ENCODE measurements at places on chromosomes 5 and 9.
A peak's percentile ranks its signal among the peaks of the same experiment; 100 is the strongest.

- no peak for DNase-seq
Measured at GRCh38 chr9:21070906-21071305, 6.8 kb downstream of the IFNB1 start.

DNA sequence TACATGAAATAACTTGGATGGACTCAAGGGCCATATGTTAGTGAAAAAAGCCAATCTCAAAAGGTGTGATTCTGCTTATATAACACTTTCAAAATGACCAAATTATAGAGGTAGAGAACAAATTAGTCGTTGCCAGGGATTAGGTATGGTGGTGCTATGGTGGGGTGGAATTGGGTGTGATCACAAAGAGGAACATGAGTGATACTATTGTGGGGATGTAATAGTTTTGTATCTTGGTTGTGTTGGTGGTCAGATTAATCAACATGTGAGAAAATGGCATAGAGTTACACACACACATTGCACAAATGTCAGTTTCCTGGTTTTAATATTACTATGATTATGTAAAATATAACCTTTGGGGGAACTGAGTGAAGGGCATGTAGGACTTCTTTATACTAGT lies 31.9 kb downstream of the CAMK4 start:
- no peak for DNase-seq

DNA sequence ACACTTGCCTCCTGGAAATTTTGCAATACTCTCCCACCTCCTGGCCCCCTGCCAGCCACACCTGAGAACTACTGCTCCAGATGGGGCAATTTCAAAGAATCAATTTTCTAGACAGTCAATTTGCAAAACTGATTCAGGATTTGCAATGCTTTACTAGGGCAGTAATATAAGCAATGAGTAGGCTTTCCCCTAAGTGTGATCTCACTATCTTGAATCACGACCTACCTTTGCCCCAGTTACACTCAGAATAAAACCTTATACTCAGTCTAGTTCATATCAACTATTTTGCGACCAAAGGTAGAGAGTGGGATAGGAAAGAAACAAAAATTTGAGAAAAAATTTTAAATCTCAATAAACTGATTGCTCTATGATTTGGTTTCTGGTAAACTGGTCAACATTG lies 54.4 kb downstream of the DROSHA start:
- no peak for DNase-seq

GRCh38 chr5:60992871-60993270 lies 47.9 kb downstream of the NDUFAF2 start:
- DNase-seq = no peak

DNA sequence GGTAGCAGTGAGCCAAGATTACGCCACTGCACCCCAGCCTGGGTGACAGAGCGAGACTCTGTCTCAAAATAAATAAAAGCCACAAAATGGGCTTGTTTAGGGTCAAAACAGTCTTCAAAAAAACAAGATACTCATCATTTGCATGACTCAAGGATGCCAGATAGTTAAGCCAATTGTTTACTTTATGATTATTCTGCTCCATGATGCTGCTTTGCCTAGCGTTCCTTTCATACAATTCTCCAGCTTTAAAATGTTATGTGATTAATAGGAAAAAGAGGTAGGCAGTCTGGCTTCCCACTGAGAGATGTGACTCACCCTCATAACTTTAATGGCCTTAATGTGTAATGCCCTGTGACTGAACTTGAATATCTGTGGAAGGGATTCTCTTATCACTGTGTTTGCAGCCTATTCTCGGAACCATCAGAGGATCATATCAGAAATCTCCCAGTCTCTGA lies 364.6 kb upstream of the TRPC7 start:
- no peak for DNase-seq

DNA sequence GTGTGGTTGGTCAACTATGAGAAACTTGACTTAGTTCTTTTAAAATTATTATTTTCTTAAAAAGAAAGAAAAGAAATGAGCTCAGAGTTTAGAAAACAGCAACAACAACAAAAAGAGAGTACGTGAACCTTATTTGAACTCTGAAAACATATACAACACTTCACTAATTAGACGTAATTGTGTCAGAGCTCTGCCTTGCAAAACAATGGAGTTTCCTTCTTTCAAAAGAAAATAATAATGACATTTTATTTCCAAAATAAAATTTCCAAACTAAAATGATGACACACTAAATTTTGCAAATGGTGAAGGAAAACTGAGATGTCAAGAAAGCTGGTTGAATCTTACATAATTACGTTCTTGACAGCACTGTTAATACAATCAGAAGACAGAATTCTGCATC lies 15.4 kb downstream of the ROR2 start:
- DNase-seq = no peak

DNA sequence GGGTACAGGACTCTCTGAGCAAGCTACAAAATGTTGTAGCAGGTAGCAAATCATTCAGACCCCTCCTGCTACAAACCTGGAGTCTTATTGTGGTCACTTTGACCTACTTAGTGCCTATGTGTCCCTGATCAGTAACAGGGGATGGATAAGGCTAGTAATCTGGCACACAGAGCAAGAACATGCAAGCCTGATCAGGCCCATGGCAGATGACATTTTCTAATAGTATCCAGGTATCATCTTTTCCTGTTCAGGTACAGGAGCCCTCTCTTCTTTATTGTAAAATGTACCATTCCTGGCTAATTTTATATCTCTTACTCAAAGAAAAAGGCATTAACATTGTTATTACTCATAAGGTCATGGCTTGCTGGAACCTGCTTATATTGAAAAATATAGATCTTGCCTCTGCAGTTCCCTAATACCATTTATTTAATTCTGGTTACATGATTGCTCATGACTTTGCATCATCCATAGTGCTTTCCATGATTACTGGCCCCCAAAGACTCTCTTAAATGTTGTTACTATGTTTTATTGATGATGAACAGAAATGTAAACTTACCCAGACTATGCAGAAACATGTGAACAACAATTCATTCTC lies 18.2 kb upstream of the CCNH start:
- DNase-seq = no peak

DNA sequence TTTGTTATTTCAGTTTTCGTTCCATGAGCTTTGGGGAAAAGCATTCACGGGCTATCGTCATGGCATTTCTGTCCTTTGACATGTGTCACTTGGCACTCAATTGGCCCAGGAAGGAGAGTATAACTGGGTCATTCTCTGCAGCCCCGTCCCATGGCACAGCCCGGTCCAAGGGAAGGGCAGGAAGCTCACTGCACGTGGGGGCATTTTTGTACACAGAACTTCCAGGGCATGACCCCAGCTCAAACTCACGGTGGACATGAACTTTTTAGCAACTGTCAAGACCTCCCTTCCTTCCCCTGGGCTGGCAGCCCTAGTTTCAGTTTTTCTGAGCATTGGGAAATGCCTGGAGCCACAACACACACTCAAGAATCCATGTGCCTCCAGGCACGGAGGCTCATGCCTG lies 161.6 kb upstream of the PANK3 start:
- no peak for DNase-seq

DNA sequence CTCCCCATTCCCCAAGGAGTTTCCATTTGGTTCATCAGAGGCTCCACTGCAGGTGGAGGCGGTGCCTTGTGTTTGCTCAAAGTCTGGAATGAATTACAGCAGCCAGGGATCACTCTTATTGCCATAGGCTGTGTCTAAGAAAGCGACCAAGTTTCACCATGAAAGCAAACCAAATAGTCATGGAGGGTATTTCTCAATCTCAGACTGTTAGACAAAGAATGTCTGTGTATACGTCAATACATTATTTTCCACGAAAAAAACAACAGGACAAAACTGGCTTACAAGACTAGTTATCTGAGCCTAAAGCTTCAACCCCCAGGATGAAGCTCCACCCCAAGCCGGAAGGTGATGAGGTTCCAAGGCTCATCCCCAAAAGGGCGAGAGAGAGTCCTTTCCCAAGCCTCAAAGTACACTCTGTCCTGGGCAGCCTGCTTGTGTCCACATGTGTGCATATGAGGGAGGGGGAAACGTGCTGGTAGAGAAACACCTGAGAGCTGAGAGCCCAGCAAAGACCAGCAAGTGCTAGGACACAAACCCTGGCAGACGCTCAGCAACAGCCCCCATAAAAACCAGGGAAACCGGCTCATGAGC lies 4.3 kb downstream of the B4GALT1 start:
- no peak for DNase-seq

- no peak for DNase-seq
Measured at GRCh38 chr5:131974956-131975726, 29.7 kb upstream of the MEIKIN start.

DNA sequence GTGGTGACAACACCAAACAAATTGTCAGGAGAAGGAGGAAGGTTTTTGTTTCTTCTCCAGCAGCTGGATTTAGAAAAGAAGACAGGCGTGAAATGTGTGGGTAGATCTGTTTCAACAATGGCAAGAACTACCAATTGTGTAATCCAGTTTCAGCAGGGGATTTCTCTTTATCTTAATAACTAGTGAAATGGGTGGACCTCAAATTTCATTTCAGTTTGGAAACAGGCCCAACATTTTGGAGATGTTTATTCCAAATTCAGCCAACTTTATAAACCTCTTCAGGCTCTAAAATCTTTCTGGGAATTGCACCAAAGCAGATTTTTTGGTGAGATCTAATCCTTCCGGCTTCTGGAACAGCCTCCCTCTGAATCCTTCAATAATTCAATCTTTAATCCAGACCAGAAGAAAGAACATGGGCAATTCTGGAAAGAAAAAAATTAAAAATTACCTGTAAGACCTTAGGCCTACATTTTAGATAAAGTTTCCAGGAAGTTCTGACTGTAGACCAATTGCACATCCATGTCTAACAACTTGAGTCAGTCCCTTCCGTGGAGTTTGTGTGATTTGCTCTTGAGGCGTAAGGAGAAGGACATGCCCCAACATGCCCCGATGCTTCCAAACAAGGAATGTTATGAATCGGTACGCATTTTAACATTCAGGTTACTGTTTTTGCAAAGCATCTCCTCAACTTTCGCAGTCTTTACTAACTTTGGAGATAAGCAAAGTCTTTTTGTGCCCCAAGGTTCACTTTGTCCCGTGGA lies 423.6 kb downstream of the IRX1 start:
- no peak for DNase-seq

- DNase-seq = no peak
Measured at GRCh38 chr5:8869932-8870331, 675.9 kb downstream of the SEMA5A start.

GRCh38 chr5:157137691-157138090 lies 5.0 kb downstream of the MED7 start:
- DNase-seq = no peak

- DNase-seq = peak; percentile 9
Measured at GRCh38 chr5:43305948-43306565, 7.2 kb downstream of the HMGCS1 start.

GRCh38 chr5:137605411-137605810 lies 106.3 kb upstream of the SPOCK1 start:
- DNase-seq = no peak

GRCh38 chr9:22079873-22080341 lies 70.8 kb upstream of the CDKN2B start:
- no peak for DNase-seq

DNA sequence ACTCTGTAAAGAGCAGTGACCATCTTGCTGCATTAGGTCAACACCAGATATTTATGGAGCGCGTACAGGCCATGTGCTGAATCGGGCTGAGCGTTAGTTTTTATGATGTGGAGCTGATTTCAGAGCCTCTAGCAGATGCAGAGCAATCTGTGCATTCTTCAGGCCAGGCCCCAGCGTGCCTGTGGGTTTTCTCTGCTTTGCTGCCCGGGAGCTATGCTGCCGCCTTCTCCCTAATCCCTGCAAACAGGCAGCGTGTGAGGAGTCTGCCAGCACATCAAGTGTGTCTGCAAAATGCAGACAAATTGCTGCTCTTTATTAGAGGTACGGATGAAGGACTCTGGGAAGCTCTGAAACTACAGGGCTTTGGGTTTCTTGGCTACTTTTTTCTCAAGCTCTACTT lies 170.0 kb downstream of the NTRK2 start:
- no peak for DNase-seq

GRCh38 chr9:79034583-79034982 lies 537.2 kb upstream of the TLE4 start:
- DNase-seq = no peak

DNA sequence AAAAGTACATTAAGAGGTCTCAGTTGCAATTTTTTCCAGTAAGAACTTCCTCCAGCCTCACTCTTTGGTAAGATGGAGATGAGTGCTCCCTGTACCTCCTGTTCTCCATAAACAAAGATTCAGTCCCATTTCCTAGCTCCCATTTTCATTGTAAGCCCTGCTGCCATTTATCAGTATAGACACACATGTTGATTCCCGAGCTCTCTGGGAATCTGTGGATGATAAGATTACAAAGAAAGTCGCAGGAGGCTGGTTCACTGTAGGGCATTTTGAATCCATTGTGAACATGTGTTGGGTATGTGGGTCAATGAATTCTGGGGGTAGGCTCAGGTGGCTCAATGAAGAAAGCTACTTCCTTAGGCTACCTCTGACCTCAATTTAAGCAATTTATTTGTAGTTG lies 36.7 kb downstream of the RGMB start:
- DNase-seq = no peak

DNA sequence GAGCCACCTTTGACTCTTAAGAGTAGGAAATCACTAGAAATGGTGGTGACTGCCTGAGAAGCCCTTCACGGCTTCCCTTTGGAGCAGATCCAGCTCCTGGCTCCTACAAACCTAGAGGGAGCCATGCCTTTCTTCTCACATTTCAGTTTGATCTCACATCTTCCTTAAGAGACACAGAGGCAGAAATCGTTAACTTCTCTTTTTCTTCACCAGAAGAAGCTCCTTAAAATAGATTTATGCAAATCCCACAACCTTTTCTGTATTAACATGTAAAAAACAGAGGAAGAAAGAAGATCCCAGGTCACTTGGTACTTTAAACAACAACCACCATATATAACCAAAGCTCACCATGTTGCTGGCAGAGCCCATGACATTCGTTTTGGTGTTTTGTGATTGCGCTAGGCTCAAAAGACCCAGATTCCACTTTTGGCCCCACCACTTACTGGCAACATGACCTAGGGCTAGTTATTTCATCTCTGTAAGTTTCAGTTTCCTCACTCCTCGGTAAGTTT lies 29.6 kb downstream of the PAX5 start:
- no peak for DNase-seq

DNA sequence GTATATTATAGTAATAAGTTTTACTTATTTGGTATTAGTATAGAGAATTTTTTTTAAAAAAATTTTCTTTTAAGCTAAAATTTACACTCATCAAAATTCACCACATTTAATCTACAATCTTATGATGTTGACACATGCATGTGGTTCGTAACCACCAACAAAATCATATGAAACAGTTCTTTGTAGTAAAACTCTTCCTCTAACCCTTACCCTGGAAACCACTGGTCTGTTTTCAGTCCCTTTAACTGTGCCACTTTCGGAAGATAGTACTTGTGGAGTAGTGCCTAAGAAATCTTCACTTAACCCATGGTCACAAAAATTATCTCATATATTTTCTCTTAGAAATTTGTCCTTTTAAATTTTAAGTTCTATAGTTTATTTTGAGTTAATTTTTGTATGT lies 1498.8 kb downstream of the MAT2B start:
- no peak for DNase-seq

DNA sequence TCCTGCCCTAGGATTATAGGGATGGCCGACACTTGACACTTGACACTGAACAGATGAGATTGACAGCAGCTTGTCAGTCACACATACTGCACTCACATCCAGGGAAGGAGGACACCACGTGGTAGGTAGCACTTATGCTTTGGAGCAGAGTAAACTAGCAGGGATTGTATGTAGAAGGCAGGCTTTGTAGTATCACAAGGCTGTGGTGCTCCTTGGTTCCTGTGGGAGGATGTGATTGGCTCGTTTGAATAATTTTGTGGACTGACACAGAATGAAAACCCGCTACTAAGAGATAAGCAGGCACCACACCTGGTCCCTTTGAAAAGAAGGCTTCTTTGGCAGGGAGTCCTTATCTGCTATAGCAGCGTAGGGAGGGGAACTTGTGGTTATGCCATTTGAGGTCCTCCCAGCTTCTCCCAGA lies 63.6 kb upstream of the IL12B start:
- DNase-seq = no peak

GRCh38 chr5:50800410-50800809 lies 134.0 kb downstream of the PARP8 start:
- DNase-seq = no peak
